ENCODE measurements at places on chromosomes 5 and 9.
A peak's percentile ranks its signal among the peaks of the same experiment; 100 is the strongest.

DNA sequence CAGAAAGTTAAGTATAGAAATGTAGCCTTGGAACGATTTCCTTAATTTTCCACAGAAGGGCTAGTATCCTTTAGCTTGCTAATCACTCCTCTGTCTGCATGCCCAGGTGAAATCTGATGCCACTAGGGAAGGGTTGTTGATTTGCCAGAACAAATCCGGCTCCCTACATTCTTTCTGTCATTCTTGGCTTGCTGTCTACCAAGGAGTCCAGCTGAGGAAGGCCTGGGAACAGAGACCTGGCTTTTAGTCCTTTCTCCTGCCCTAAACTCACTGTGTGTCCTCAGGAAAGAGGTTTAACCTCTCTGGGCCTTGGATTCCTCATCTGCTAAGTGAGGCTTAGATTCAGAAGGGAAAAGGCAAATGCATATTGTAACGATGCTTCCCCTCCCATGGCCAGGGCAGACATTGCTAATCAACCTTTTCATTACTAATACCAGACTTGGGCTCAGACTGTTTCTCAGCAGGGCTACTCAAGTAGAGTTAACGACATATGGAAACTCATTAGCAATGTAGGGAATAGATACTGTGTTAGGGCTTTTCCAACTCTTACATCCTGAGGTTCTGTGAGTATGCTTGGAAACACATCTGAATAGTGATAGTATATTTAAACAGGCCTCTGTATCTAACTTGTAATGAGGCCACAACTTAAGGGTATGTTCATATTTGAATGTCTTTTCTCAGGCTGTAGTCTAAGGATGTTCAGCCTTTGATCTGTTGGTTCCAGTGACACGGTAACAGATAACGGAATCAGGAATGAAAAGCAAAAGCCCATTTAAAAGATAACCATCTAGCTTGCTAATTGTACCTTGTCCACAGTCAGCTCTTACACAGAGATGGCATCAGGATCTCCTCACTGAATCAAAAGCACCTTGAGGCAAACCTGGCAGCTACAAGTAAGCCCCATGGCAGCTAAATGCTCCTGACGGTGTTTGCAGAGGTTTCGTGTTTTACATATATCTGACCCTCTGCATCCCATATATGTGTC lies 4.1 kb downstream of the GALNT10 start:
- no peak for DNase-seq

DNA sequence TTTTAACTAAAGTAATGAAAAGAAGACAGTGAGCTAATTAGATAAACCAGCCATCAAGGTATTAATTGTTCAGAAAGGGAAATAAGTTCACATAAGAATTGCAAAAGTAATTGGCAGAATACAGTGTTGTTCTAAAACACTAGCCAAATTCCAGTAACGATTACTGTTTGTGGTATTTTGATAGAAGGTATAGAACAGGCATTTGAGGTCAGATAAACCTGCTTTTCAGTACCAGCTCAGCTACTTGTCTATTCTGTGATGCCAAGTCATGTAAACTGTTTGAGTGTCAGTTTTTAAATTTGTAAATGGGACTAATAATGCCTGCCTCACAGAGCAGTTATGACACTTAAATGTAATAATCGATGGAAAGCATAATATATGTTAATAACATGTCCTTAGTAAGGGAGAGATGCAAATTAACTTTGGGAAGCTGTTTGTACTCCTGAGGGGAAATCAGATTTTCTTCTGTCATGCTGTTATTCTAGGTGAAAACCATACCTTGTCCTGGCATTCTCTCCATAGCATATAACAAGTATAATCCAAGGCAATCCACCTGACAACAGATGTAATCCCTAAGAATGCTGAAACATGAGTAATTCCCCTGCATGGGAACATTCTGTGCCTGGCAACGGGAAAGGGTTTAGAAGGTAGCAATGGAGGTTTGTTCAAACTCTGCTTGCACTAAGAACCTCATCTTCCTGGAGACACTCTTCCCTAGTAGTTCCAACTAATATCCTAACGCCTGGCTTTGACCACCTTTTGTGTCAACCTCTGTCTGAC lies 509.5 kb upstream of the PAPPA start:
- no peak for DNase-seq

- no peak for DNase-seq
These were observed 28.7 kb downstream of the DMRT3 start for GRCh38 chr9:1005043-1005667.

DNA sequence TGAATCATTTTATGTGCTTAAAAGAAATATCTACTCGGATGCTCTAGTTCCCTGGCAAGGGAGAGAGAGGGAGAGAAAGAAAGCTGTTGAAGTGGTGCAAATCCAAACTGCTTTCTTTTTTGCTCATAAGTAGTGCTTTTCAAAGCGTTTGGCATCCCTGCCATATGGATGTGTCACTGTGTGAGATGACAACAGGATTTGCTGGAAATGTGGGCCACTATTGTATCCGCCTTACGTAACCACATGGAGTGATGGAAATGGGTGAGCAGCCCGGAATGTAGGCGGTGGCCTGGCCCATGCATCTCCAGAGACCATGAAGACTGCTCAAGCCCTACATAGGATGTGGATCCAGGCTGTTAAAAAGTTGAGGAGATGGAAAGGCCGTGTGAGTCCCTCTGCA lies 30.8 kb downstream of the TJP2 start:
- DNase-seq = no peak

DNA sequence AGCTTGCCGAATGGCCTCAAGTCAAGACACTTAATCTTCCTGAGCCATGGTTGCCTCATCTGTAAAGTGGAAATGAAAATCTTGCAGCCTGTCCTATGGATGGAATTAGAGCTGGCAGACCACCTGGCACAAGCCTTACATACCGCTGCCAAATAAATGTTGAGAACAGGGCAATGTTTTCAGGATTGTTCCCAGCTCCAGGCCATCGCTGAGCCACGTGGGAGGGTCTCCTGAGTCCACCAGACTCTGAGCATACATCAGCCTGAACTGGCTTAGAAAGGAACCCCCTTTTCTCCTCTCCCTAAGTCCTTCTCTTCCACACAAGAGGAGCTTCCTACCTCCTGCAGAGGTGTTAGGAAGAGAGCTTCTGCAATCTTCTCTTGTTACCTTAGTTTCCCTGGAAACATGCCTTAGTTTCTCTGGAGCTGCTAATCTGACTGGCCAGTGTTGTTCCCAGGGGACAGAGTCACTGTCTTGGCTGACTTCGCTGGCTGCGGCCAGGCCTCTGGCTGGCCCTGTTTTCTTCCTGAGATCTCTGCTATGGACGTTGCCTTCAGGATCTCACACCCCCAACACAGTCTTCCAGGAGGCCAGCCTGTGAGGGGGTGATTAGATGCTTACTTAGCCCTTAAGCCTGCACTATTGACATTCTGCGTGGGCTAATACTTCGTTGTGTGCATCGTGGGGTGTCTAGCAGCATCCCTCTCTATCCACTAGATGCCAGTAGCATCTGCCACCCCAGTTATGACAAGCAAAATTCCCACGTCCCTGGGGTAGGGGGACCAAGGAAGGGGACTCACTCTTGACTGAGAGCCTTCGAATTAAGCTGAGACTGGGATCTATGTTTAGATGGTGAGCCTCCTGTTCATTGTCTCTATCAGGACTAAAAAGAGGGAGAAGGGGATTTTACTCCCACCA lies 62.2 kb downstream of the BOD1 start:
- no peak for DNase-seq

- DNase-seq = no peak
These were observed 1.2 kb downstream of the G3BP1 start for GRCh38 chr5:151772846-151773561.

DNA sequence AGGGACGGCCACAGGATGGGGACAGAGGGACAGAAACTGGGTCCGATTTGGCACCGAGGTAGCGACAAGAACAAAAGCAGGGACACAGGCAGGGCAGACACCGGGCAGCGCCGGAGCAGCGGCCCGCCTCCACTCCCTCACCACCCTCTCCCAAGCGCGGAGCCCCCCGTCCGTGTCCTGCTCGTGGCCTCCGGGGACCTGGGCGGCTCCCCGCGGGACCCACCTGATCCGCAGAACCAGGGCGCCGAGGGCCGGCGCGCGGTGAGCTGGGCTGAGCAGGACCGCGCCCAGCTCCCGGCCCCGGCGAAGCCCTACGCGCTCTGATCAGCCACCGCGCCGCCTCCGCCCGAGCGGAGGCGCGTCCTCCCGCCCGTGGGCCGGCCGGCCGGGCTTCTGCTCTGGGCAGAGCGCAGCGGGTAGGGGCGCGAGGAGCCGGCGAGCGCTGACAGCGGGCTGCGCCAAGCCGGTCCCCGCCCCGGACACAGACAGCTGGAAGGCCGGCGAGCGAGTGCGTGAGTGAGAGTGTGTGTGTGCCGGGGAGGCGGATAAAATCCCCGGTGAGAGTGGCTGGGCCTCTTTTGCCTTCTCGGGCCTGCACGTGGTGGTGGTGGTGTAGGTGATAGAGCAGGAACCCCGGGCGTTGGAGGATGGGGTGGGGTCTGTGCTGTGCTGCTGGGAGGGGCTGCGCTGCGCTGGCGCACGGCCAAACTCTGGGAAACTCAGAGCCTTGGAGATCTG lies at the start of gene GGTA1:
TSS of gene GGTA1 (minus strand) at position 418 of the 738 bp plus-strand sequence. CDS start 31,922 bp downstream, outside the sequence.
- DNase-seq = no peak

DNA sequence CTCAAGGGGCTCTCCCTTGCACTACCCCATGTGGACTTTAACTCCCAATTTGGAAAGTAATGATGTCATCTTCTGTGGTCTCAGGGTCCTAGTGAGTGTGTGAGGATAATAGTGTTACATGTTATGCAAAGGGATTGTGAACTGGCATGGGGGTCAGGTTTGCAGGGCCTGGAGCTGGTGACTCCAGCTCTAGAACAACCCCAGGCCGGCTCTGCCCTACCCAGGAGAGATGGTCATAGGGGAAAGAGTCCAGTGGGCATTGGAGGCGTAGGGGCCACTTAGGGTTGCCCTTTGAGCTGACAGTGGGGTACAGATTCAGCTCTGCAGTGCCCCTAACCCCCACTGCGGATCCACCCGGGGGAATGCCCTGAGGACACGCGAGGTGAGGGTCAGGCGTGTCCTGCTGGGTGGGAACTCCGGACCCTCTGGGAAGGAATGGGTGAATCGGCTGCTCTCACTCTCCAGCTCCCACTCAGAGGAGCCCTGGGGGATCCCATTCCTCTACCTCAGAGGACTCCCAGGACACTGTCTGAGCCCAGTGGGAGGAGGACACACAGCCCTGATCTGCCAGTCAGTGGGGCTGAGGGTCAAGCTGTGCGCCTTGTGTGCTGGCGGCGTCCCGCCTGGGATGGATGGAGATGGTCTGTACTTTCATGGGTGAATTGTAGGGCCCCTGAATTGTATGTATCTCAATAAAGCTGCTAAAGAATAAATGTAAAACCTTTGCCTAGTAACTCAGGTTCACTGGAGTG lies 2.5 kb upstream of the NKD2 start:
- no peak for DNase-seq

GRCh38 chr9:137138058-137138721 lies 764 bp upstream of the GRIN1 start:
- peak; percentile 44 for DNase-seq

DNA sequence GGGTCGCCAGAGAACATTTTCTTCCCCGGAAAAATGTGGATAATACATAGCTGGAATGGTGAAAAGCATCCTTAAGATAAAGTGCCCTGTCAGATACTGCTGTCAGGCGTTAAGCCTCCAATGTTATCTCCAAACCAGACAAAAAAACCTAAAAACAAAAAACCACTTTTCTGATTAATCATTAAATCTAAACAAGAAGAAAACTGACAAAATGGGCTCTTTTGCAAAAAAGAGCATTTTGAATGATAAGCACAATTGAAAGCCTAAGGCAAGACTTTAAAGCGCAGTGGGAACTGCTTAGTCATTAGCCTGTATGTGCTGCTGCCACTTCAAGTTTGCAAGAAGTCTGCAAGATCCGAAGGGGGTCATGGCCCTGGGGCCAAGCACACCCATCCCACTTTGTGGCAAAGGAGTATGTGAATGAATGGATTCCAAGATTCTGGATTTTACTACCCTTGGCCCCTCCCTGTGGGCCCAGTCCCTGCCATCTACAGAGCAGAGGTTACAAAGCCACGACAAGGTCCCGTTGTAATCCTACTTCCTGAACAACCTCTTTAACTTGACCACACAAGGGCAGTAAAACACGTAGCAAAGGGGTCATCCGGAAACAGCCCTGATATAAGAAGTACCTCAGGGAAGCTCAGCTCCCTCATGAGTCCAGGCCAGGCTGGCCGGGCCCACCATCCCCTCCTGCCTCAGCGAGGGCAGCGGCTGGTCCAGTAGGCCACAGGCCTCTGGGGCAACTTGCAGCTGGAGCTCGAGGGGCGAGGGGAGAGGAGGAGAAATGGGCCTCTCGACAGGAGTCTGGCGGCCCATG lies 29.7 kb downstream of the SHB start:
- no peak for DNase-seq

- DNase-seq = no peak
These were observed 34.1 kb downstream of the ELOVL7 start for GRCh38 chr5:60809891-60810425.

GRCh38 chr5:159763562-159763961 lies 152.7 kb upstream of the ADRA1B start:
- no peak for DNase-seq

GRCh38 chr5:142834504-142834903 lies 64.3 kb downstream of the ARHGAP26 start:
- DNase-seq = no peak

GRCh38 chr9:110048976-110049698 lies 158.8 kb downstream of the C9orf152 start:
- no peak for DNase-seq

DNA sequence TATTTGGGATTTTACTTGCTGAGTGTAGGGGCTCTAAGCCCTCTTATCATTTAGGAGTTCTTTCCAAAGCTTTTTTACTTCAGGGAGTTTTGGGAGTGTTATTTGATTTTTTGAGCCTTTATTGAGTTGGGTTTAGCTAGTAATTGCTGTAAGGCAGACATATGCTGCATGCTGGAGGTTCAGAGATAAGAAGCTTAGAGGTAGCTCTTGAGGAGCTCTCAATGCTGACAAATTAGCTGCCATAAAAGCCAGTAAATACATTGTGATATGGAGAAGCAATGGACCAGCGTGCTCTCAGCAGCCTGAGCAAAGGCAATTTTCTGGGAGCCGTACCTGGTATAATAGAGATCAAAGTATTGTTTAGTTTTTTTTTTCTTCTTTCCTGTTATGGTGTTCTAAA lies 11.6 kb downstream of the ARHGEF28 start:
- no peak for DNase-seq
